ENCODE measurements at places on chromosomes 1 and 21.

DNA sequence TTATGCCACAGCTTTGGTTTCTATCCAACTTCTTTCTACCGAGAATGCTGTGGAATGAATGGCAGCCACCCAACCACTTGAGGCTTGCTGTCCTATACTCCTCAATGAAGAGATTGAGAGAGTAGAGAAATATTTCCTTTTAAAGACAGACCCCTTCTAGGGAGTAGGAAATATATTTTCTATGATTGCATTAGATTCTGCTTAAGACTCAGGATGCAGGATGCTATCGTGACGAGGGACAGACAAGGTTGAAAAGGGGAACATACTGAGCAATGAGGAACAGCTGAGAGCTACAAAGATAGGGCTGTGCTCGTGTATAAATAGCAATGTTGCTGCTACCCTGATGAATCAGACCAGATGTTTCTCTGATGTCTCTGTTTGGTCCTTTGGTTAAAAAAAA lies 7.1 kb upstream of the RASAL2 start:
- DNase-seq, result no peak
- H3K4me3 ChIP-seq, result no peak overlapping the region
- H3K36me3 ChIP-seq, result no peaks in the 10 kb centered on the region
- H3K27me3 ChIP-seq, result no peaks in the 10 kb centered on the region

DNA sequence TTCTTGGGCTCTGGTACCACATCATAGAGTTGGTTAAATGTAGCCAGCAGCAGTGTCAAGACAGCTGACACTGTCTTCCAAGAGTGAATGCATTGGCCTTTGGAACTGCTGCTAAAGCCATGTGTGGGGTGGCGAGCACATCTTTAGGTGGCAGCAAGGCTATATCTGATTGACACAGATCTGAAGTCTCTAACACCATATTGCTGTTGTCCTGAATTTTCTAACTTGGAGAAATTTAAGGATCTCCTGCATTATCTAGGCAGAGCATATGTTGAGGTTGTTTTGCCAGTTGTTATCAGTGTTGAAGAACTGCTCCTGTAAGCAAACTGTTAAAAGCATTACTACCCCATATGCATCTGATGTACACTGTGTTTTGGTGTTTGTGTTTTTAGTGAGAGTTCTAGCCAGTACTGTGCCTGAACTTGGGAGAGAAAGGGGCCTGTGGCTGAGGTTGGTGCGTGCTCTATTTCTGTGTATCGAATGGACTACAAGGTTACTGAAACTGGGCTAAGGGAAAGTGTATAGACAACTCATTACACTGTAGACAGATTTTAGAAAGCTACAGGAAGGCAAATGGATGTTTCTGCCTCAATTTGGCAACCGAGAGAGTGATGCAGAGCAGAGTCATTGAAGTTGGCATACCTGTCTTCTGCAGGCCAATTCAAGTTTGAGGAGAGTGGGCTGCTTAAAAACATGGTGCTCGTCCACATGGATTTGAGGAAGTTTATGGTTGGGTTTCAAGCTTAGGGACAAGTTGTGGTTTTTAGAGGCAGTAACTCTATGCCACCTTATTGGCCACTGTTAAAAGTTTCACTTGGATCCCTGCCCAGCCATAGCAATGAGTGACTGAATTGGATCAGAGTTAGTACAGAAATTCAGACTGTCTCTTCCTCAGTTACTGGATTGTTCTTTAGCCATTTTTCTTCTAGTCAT lies 16.9 kb downstream of the DYRK3 start:
- no peaks in the 10 kb centered on the region for H3K27me3 ChIP-seq
- H3K27ac ChIP-seq, result no peak overlapping the region

GRCh38 chr1:96159379-96159778 lies 562.2 kb upstream of the PTBP2 start:
- no peak overlapping the region for H3K27ac ChIP-seq
- no peak overlapping the region for H3K4me3 ChIP-seq
- H3K36me3 ChIP-seq, result no peaks in the 10 kb centered on the region
- no peaks in the 10 kb centered on the region for H3K4me1 ChIP-seq

DNA sequence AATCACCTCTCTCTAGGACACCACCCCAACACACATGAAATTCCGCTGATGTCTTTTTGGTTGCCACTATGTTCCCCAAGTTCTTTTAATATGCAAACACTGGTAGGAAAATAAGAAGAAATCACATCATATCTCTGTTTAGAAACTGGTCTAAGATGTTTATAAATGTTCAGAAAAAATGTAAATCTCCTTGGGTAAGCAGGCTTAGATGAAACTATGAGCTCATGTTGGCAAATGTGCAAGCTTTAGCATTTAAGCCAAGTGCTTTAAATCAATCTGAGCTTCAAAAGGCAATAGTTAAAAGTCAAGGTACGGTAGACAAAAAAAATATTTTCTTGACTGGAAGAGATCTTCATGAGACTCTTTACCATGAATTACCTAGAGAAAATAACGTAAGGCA lies 25.2 kb upstream of the SLAMF9 start:
- no peaks in the 10 kb centered on the region for H3K27me3 ChIP-seq
- H3K4me1 ChIP-seq, result no peaks in the 10 kb centered on the region
- no peak overlapping the region for H3K4me3 ChIP-seq
- no peak for DNase-seq
- H3K27ac ChIP-seq, result no peak overlapping the region

DNA sequence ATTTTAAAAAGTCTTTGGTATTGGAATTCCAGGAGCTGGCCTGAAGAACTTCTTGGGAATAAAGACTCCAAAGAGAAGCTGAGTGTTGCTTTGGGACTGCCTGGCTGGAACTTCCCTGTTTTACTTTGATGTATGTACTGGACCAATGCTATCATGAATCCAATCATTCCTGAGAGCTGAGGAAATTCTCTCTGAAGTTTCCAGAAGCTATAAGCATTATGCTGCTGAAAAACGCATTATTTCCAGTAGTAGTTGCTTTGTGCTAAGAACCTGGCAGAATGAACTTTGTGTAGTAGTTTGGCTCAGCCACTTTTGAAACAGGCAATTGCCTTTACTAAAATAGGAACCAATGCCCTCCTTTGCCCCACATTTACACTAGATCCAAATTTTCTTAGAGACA lies 260.7 kb downstream of the HLX start:
- no peak for DNase-seq
- no peaks in the 10 kb centered on the region for H3K27me3 ChIP-seq
- H3K27ac ChIP-seq, result no peak overlapping the region
- H3K4me3 ChIP-seq, result no peak overlapping the region

DNA sequence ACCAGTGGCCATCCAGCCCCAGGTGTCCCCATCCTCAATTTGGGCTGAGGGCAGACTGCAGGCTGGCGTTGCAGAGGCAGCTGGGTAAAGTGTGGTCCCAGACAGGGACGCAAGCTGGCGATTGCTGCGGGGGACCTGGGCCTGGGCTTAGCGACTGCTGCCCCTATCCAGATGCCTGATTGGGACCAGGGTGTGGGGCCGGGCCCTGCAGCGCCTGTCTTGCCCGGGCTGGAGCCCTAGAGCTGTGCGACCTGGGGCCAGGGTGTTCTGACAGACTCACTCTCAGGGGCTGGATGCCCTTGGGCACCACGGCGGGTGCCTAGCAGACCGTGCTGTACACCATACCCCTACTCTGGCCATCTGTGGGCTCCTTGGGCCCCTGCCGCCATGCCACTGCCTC lies 16.2 kb upstream of the FAAP20 start:
- H3K27ac ChIP-seq, result no peak overlapping the region
- H3K36me3 ChIP-seq, result no peaks in the 10 kb centered on the region
- H3K4me3 ChIP-seq, result no peak overlapping the region
- no peaks in the 10 kb centered on the region for H3K27me3 ChIP-seq
- DNase-seq, result no peak

DNA sequence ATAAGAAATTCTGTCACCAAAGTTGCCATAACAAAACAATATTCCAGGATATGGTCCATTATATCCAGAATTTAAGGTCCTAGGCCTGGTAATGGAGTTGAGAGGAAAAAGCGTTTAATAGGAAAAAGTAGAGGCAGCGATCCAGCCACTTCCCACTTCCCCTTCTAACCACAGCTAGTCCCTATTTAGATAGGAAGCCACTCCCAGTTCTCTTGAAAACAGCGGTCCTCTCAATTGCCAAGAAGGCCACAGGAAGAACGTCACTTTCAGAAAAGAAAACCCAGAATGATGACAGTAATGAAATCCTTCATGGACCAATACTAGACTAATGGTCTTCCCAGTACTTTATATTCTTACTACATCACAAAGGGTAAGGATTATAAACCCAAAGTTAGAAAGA lies 38.6 kb downstream of the ABL2 start:
- H3K27me3 ChIP-seq, result no peaks in the 10 kb centered on the region
- H3K4me3 ChIP-seq, result no peak overlapping the region
- H3K27ac ChIP-seq, result no peak overlapping the region
- DNase-seq, result peak; percentile 14
- no peaks in the 10 kb centered on the region for H3K4me1 ChIP-seq
- no peaks in the 10 kb centered on the region for H3K36me3 ChIP-seq

DNA sequence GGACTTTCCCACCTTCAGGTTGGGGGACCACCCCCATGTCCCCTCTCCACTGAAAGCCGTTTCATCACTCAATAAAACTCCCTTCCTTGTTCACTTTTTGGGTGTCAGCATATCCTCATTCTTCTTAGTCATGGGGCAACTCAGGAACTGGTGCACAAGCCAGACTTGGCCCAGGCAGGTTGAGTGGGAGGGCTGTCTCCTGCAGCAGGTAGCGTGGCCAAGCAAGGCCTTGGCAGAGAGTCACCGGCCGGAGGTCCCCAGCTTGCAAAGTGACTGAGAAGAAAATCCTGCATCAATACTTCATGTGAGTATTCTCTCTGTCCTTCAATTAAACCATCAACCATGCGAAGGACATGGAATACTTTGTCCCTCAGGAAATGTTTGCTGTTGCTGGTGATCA lies 148.9 kb downstream of the RHOU start:
- no peaks in the 10 kb centered on the region for H3K36me3 ChIP-seq
- H3K4me1 ChIP-seq, result no peaks in the 10 kb centered on the region
- no peaks in the 10 kb centered on the region for H3K27me3 ChIP-seq
- no peak overlapping the region for H3K27ac ChIP-seq

DNA sequence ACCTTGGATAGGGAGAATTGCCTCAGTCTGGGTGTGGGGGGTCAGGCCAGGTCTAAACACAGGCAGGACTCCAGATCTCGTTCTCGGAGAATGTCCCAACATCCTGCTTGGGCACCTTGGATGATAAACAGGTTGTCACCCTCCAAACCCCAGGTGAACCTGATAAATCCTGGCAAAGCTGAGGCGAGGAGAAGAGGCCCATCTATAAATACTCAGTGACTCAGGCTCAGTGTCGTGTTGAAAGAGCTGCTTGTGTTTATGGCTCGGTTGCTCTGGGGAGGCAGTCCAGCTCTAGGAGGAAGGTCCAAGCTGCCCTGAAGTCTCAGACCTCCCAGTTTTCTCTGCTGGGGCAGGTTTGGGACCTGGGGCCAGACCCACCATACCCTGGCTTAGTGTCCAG lies 15.8 kb upstream of the TRIM63 start:
- no peaks in the 10 kb centered on the region for H3K36me3 ChIP-seq
- no peak overlapping the region for H3K4me3 ChIP-seq
- H3K4me1 ChIP-seq, result peaks cover 41% of the 10 kb centered on the region

- no peaks in the 10 kb centered on the region for H3K27me3 ChIP-seq
- H3K4me3 ChIP-seq, result no peak overlapping the region
- no peaks in the 10 kb centered on the region for H3K36me3 ChIP-seq
- peaks cover 2% of the 10 kb centered on the region for H3K4me1 ChIP-seq
Observed at GRCh38 chr1:230065571-230065970, 1.5 kb upstream of the GALNT2 start.

- peaks cover 9% of the 10 kb centered on the region for H3K27me3 ChIP-seq
- H3K4me3 ChIP-seq, result no peak overlapping the region
- H3K27ac ChIP-seq, result no peak overlapping the region
- no peaks in the 10 kb centered on the region for H3K4me1 ChIP-seq
- no peaks in the 10 kb centered on the region for H3K36me3 ChIP-seq
Observed at GRCh38 chr1:228017356-228018124, 10.7 kb downstream of the WNT3A start.

DNA sequence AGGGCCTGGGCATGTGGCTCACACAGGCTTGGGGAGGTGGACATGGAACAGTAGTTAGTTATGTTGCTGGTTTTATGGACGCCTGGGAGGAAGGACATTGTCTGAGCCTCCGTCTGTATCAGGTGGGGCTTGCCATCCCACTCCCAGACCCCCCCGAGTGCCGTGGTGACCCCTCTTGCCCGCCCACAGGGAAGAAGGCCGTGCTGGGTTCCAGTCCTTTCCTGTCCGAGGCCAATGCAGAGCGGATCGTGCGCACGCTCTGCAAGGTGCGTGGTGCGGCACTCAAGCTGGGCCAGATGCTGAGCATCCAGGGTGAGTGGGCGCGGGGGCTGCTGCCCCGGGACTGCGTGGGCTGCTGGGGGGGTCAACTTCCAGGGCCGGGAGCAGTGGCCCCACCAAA lies 41.7 kb downstream of the COQ8A start:
- H3K4me1 ChIP-seq, result no peaks in the 10 kb centered on the region
- no peaks in the 10 kb centered on the region for H3K27me3 ChIP-seq
- peaks cover 65% of the 10 kb centered on the region for H3K36me3 ChIP-seq
- no peak for DNase-seq
- H3K4me3 ChIP-seq, result no peak overlapping the region

GRCh38 chr1:199808110-199808870 lies 219.2 kb upstream of the NR5A2 start:
- no peak overlapping the region for H3K27ac ChIP-seq
- DNase-seq, result no peak
- H3K4me3 ChIP-seq, result no peak overlapping the region
- no peaks in the 10 kb centered on the region for H3K27me3 ChIP-seq
- no peaks in the 10 kb centered on the region for H3K4me1 ChIP-seq

GRCh38 chr1:234604495-234605398 lies 5.2 kb downstream of the IRF2BP2 start:
- peak overlapping the region; percentile 99 for H3K27ac ChIP-seq
- H3K4me3 ChIP-seq, result peak overlapping the region; percentile 86
- no peaks in the 10 kb centered on the region for H3K27me3 ChIP-seq

DNA sequence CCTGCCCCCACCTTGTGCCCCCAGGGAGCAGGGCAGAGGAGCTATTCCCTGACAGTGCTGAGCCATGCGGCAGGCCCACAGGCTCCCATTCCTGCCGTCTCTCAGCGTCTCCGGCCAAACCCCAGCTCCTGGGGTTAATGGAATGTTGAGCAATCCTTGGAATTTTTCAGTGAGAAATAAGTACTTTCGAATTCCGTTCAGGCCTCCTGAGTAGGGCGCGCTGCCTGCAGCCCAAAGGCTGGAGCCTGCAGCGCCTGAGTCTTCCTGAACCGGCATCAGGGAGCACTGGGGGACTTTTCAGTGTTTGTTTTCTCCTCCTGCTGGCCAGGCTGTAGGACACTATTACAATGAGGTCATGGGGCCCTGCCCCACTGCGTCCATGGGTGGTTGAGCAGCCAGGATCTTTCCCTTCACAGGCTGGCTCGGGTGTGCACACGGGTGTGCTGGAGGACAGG lies 33.3 kb upstream of the CSF1 start:
- H3K27ac ChIP-seq, result peak overlapping the region; percentile 54
- no peaks in the 10 kb centered on the region for H3K36me3 ChIP-seq
- H3K4me1 ChIP-seq, result peaks cover 14% of the 10 kb centered on the region
- no peaks in the 10 kb centered on the region for H3K27me3 ChIP-seq
